Activated effector memory CD4-positive, alpha-beta T cell treated with Interleukin-2 at 50 U/mL for 16 hours (primary cell): ENCODE measurements at places on chromosomes 4 and X.

GRCh38 chr4:87542734-87543312, 13.6 kb upstream of the SPARCL1 start:
- DNase-seq = no peak

DNA sequence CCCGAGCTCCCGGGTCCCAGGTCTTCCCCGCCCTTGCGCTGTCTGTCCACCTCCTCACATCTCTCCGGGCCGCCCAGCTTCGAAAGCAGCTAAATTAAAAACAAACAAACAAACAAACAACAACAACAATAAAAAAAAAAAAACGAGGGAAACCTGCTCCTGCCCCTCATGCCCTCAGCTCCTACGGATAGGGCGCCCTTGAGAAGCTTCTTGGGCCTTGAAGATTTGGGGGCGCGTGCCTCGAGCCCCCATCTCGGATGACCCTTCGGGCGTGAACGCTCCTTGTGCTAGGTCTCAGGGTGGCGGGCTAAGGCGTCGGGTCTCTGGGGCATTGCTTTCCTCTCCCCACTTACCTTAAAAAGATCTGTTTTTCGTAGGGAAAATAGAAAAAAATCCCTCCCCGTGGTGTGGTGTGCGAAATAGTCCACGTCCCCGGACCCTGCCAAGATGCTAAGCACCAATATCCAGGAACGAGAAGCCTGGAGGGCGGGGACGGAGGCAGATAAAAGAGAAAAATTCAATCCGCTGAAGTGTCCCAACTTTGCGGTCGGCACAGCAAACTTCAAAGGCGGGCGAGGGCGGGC, 603 bp downstream of the NDNF start:
- DNase-seq = peak; percentile 12

- peak; percentile 4 for DNase-seq
Observed at GRCh38 chr4:118888666-118889311, at the start of gene SYNPO2. Gene SYNPO2 (plus strand): TSS chr4:118888854. CDS start chr4:118889037, 183 bp downstream.

GRCh38 chr4:183504930-183505610, at the start of gene ING2:
Gene ING2 (plus strand): TSS chr4:183505058. CDS start chr4:183505196, 138 bp downstream.
- DNase-seq = no peak

DNA sequence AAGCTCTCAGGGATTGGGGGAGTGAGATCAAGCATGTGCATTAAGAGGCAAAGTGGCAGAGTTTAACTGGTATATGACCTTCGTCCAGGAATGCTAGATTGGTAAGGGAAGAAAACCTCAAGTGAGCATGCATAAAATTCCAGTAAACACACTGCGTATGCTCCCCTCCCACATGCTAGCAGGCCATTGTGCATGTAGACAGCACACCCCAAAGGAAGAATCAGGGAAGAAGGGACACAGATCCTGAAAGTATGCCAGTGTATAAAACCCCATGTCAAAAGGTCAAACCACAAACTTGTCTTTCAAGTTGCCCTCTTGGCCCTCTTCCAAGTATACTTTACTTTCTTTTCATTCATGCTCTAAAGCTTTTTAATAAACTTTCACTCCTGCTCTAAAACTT, 405.2 kb upstream of the CNKSR2 start:
- DNase-seq = no peak

- no peak for DNase-seq
Observed at GRCh38 chrX:142250502-142250901, 45.4 kb upstream of the MAGEC2 start.

- DNase-seq = no peak
Observed at GRCh38 chr4:10875144-10875799, 190.7 kb upstream of the CLNK start.

DNA sequence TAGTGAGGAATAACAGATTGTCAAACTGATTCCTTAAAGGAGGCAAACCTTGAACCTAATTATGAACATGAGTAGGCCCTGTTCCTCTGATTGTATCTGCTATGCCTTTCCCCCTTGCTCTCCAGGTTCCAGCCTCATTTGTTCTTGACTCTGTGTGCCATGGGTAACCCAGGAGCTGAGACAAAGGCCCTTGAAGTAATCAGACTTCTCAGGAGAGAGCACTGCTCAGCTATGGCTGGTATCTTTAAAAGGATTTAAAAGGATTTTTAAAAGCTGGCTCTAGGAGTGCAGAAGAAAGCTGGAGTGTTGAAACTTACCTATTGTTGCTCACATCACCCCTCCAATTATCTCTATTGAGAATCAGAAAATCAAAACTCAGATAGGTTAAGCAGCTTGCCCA, 1565.5 kb upstream of the AGA start:
- no peak for DNase-seq

DNA sequence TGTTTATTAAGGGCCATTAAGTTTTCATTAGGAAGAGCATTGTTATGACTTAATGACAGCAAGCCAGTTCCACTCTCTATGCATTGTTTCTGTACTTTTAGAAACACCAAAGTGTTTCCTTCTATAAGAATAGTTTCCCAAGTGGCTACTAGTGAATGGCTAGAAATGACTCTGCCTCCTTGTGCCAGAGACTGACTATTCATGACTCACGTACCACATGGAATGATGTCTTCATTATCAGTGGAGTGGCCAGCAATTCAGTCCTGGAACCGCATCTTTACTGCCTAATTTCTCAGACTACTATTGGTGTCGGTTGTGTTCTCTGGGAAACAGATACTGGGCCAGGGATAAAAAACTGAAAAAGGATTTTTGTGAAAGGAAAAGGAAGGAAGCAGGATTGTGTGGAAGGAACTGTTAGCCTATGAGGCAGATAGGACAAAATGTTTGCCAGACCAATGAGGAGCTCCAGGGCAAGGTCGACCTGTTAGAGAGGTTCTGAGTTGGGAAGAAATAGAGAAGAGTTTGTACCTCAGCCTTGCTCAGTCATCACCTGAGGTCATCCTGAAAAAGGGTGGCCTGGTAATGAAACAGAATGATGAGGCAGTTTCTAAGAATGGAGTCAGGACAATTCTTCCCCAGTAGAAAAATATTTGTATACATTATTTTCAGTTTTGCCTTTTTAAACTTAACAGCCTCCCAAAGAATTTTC, 218.6 kb downstream of the SPCS3 start:
- DNase-seq = no peak

DNA sequence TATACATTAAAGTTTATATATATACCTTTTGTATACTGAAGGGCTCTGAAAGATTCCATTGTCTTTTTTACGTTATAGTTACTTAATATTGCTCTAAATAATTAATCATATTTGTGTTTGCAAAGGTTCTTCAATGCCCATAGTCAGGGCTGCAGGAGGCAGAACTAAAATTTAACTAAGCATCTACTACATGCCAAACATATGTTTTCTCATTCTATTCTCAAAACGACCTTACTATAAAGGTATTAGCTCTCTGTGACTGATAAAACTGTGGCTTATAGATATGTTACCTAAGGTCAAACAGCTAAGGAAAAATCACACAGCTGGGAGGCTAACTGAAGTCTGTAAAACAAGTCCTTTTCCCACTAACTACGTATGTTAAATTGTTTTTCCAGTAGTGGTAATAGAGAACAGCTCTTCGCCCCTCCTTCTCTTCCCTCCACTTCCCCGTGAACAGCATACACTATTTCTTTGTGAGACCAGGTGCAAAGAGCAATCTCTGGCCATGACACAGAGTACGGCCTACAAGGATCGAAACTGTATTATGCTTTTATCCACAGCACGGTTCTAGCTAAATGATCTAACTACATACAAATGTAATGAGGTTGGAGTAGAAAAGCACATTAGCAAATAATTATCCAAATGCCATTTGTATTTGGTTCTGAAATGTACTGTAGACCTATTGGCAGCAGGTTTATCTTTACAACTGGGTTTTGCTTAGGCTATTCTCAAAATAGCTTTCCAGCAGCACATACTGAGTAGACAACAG, 1.7 kb downstream of the CNOT6L start:
- DNase-seq = no peak

- DNase-seq = no peak
Observed at GRCh38 chr4:120658772-120659171, 263.8 kb downstream of the PRDM5 start.

GRCh38 chrX:136048446-136048845, 63.2 kb downstream of the SLC9A6 start:
- DNase-seq = no peak

GRCh38 chrX:118675966-118676349, 51.4 kb upstream of the IL13RA1 start:
- DNase-seq = no peak

- DNase-seq = no peak
Observed at GRCh38 chr4:2186133-2186864, 55.6 kb downstream of the HAUS3 start.

DNA sequence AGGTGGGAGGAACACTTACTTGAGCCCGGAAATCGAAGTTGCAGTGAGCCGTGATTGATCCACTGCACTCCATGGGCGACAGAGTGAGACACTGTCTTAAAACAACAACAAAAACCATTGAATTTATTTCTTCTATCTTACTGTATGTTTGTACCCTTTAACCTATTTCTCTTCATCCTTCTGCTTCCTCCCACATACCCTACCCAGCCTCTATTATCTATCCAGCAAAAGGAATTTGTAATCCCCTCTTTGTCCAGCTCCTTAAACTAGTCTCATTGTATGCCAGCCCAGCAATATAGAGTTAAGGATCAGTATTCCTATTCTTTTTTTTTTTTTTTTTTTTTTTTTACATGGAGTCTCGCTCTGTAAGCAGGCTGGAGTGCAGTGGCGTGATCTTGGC, 1.9 kb upstream of the NKAP start:
- no peak for DNase-seq

GRCh38 chr4:167218022-167218608, 16.2 kb downstream of the SPOCK3 start:
- no peak for DNase-seq

DNA sequence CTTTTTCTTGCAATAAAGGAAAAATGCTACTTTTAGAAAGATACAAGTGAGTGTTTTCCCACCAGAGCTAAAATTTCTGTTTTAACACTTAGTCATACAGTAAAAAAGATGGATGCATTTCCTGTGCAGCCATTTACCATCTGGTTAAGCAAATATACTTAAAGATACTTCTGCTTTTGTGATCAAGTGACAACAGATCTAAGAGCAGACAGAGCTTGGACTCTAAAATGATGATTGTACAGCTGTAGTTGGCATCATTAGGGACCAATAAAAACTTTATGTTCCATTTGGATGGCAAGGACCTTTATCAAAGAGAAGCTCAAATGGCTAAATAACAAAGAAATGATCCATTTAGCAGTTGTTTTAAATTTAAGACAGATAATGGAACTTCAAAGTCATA, 270.8 kb downstream of the FSTL5 start:
- no peak for DNase-seq

DNA sequence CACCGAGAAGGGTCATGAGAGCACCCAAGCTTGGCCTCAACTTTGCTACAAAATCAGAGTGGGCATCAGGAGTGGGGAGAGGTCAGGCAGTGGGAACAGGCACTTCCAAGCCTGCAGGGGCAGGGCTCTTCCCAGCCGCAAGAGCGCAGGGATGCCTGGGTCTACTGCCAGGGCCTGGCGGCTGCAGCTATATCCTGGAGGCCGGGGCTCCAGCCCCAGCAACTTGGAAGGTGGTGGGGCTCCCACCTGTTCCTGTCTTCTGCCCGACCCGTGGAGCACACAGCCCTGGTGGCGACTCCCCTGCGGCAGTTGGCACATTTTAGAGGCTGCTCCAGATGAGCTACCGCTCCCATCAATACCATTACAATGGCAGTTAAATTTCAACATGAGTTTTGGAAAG, 607.0 kb downstream of the TRAM1L1 start:
- DNase-seq = no peak

DNA sequence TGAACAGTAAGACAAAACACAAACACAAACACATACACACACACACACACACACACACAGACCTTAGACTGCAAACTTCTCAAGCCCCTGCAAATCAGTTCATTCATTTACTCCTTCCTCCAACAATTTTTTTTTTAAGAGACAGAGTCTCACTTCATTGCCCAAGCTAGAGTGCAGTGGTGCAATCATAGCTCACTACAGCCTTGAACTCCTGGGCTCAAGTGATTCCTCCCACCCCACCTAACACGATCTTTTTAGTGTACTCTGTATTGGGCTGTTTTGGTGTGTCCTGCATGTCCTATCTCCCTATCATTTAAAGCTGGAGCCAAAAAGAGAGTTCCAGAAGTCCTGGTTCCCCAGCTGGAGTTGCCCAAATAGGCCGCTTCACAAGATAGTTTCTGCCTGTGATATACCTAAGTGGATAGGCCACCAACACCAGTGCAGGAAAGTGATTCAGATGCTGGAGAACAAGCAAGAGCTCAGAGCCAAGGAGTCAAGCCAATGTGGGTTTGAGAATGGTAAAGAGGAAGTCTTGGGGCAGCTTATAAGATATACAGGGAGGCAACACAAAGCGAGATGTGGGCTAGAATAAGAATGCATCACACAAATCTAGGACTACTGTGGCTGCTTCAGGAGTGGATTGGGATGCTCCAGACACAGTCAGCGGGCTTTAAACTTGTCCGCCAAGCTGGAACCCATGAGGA, 85.4 kb upstream of the RAPGEF2 start:
- no peak for DNase-seq

DNA sequence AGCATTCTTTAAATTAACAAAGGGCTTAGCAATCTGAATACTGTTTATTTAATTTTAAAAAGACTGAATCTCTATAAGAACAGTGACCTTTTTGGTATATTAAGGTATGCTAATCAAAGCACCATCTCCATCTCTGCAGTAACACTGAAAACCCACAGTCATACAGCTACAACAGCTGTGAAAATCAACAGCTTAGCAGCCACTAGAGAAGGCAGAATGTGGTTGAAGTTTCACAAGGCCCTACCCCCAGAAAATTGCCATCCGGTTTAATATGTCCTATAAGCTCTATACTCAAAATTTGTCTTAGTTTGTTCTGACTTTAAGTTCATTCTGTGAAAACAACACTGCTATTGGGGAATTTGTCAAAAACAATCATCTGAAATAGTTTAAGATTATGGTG, 128.7 kb downstream of the OPHN1 start:
- no peak for DNase-seq

- no peak for DNase-seq
Observed at GRCh38 chr4:186904101-186904500, 180.4 kb upstream of the FAT1 start.

GRCh38 chr4:181827246-181827645, 416.0 kb upstream of the TENM3 start:
- no peak for DNase-seq

DNA sequence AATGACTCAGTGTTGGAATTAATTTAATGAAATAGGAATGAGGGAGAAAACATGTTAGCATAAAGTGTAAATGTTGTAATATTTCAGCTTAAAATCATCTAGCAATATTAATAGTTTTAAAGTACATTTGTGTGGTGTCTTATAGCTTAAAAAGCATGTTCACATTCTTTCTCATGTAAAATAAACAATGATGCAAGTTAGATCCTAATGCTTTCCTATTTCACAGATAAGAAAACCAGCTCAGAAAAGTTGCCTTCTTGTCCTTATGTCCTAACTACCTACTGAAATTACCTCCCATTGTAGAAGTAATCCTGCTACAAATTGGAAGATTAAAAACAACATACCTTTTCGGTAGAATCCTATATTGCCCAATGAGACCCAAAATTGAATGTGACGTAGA, 40.9 kb upstream of the PRDM8 start:
- no peak for DNase-seq

- DNase-seq = no peak
Observed at GRCh38 chrX:75210602-75211001, 54.5 kb upstream of the ABCB7 start.
